ENCODE measurements at places on chromosomes 2 and 18.

DNA sequence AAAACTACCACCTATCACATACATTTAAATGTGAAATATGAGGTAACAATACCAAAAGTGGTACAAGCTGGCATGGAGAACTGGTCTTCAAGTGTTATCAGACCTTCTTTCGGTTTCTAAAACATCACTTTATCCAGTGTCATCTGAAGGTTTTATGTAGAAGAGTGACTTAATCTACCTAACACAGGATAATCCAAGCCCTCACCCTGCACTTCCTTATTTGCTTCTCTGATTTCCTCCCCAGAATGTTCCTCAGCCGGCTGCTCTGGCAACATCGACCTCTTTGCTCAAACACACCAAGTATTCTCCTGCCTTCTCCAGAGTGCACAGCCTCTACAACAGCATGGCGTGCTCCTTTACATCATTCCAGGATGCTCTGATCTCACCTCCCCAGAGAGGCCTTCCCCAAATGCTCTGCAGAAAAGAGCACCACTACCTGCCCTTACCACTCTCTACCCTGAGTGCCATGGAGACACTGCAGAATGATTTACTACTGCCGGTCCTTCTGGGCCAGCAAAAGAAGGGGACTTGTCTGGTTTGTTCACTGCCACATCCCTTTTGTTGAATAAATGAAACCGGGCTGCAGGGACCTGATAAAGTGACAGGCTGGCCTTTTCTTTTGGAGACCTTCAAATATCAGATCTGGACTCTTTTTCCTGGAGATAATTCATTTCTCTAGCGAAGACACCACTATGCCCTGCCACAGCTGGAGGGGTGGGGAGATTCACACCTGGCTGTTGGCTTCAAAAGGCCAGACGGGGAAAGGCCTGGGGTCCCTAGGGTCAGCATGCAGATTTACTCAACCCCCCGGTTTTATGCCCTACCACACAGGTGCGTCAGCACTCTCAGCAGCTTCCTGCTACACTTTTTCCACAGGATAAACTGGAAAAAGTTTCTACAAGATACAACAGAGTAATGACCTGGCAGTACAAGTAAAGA lies 42.0 kb downstream of the TTR start:
- DNase-seq: no peak

- DNase-seq: no peak
Observed at GRCh38 chr2:239949537-239949936, 75.6 kb downstream of the NDUFA10 start.

- DNase-seq: no peak
Observed at GRCh38 chr2:110791435-110791834, 59.1 kb downstream of the ACOXL start.

- no peak for DNase-seq
Observed at GRCh38 chr2:10062931-10063365, 17.3 kb downstream of the CYS1 start.

GRCh38 chr2:59389240-59389639 lies 1148.1 kb upstream of the FANCL start:
- DNase-seq: no peak

- DNase-seq: peak; percentile 97
Observed at GRCh38 chr2:98334439-98335078, 11.7 kb upstream of the CNGA3 start.

DNA sequence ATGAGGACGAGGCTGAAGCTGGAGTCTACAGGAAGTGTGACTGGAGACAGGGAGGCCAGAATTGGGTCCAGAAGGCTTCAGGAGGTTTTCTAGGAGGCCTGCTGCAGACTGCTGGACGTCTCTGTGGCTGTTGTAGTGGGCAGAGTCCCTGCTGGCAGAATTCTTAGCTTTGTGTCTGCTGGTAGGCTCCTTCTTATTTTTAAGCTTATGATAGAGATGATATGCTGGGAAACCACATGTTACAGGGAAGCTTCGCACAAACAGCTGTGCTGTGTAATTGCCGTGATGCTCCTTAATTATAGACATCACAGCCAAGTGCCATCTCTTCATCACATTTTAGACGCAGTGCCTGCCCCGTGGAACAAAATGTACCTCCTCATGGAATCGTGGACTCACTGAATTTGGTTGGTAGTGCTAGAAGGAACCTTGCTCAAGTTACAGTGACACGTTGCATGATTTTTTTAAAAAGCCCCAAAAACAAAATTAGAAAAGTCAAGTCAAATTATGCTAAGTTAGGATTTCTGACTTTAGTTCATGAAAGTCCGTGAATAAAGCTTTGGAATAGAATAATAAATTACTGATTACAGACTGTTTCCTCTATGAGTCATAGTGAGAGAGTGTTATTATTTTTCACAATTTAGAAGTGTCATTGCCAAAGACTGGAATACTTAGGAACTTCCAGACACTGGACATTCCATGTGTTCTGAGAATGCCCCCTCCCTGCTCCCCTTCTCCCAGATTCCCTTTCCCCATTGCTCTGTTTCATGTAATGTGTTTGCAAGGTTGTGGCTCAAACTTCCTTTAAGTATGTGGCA lies 144.1 kb downstream of the FHOD3 start:
- DNase-seq: peak; percentile 64

DNA sequence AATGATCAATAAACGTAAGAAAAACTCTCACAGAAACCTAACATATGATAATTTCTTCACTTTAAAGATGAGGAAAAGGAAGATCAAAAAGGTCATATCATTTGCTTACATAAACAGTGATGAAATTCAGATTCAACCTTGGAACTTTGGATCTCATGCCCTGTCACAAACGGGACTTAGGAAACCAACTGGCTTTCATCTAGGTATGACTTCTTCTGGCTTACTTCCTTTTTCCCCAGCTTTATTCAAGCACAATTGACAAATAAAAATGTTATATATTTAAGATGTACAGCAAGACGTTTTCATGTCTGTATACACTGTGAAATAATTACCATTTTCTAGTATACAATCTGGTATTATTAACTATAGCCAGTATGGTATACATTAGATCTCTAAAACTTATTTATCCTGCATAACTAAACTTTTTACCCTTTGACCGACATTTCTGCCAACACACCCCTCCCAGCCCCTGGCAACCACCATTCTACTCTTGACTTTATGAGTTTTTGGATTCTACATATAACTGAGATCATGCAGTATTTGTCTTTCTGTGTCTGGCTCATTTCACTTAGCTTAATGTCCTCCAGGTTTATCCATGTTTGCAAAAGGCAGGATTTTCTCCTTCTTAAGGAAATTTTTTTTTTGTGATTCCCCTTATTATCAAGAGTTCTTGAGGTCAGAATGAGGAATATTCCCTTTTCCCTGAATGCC lies 46.0 kb upstream of the COBLL1 start:
- DNase-seq: no peak

GRCh38 chr2:177467646-177468045 lies 75.1 kb downstream of the AGPS start:
- peak; percentile 62 for DNase-seq

- no peak for DNase-seq
Observed at GRCh38 chr2:69306393-69306821, 80.6 kb downstream of the GFPT1 start.

- DNase-seq: peak; percentile 56
Observed at GRCh38 chr18:39946623-39947061, 2008.4 kb upstream of the PIK3C3 start.

GRCh38 chr2:123521854-123522253 lies 503.2 kb upstream of the CNTNAP5 start:
- no peak for DNase-seq

DNA sequence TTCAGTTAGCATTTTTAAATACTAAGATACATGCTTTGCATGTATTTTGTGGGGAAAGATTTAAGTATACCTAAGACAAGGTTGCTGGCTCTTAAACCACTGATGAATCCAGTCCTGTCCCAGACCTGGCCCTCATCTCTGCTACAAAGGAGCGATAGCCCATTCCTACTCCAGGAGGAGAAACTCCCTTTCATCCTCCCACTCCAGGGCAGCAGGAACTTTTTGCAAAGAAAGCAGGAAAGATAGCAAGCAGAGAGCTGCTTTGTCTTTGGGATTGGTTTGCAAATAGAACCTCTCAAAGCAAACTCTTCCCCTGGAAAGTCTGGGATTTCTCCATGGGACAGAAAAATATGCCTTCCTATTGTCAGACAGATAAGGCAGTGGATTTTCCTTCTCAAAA lies 43.6 kb upstream of the COPS8 start:
- no peak for DNase-seq

GRCh38 chr2:67851016-67851415 lies 211.8 kb downstream of the C1D start:
- DNase-seq: no peak

DNA sequence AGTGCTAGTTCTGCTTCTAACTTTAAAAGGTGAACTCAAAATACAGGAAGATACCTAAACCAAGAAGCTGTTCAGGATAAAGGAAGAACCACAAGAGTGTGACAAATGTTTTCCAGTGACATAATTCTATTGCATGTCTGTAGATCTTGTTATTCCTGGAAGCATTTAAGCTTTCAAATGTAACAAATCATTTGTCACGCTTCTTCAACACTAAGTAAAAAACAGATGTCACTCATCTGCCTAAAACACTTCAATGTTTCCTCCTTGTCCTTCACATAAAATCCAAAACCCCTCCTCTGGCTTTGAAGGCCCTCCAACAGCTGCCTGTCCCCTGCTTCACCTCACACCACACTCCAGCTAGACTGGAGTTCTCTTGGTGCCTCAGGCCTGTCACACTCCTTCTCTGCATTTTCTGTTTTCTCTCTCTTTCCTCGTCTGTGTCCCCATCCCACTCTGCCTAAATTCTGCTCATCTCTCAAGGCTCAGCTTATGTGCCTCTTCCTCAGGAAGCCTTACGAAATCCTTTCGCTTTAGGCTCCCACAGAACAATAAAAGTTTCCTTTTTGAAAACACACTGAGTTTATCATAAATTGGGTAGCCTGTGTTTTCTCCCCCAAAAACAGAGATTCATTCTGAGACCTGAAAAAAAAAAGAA lies 6.4 kb upstream of the CLEC4F start:
- no peak for DNase-seq

DNA sequence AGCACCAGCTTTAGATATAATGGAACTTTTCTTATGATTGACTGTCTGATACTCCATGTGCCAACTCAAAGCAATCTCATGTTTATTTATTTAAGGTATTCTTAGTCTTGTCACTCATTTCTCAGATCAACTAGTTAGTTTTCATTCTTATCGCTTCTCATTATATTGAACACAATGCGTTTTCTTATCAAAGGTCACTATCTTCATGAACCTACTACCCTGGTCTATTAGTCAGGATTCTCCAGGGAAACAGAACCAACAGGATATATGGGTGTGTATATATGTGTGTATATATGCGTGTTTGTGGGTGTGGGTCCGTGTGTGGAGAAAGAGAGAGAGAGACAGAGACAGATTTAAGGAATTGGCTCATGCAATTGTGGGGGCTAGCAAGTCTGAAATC lies 619.9 kb downstream of the ZEB2 start:
- DNase-seq: no peak

DNA sequence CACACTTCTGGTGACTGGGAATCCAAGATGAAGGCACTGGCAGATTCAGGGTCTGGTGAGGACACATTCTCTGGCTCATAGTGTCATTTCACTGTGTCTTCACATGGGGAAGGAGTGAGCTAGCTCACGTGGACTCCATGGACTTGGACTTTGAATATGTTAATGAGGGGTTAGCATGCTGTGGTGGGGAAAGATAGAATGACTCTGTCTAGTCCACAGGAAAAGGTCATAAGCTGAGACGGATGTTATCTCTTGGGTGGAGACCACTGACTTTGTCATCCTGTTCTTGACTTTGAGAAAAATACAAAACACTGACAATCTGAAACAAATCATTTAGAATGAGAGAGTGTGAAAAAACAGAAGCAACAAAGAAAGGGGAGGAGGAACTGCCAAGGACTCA lies 145.9 kb downstream of the PIK3C3 start:
- DNase-seq: no peak

DNA sequence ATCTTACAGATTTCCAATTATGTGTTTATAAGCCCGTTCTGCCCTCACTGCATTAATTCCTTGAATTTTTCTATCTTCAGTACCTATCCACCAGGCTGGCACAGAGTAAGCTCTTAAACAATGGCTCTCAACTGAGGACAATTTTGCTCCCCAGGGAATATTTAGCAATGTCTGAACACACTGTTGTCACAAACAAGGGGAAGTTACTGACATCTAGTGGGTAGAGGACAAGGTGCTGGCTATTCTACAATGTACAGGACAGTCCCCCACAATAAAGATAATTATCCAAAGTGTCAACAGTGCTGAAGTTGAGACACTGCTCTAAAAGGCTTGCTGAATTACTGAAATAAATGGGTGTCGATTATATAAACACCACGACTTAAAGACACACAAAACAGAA lies 5.0 kb downstream of the NDUFS1 start:
- peak; percentile 23 for DNase-seq
